Naive B cell (primary cell): ENCODE measurements at places on chromosomes 1 and 21. TPM values are rescaled to one million over a fixed set of nuclear protein-coding genes. Genes with fewer than 3 reads are reported as not detected.

DNA sequence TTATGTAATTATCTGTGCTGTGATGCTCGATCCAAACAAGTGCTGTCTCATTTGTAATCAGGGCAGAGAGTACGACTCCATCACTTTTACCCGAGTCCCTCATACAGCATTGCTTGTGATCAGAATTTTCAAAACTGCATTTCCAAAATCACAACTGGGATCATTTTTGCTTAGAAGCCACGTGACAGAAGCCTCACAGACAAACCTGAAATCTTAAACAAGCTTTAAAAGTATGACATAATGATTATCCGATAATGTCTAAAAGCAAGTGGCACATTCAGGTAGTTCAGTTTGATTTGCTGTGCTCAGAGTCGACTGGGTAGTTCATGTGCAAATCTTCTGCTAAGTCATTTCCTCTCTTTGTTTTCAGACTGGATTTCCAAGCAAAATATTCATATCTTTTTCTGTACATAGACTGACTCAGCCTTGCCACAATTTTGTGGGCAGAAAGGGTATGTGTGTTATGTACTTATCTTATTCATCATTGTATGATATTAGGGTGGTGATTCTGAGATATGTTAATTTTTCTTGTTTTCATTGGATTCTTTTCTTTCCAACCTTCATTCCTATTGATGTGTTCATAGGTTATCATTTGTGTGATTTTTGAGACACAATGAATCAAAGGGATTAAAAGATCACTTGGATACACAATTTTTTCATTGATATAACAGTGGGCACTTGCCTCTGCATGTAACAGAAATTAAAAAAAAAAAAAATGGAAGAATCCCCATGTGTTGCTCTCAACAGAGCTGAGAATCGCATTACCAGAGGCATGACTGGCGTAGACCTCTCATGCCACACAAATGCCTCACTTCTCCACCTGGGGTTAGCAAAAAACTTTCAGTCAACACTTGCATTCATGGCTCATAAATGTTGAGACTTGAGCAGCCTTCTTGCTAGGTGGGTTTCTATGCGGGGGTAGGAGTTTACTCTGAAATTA is 355.7 kb downstream of the LTN1 start:
- no peak for DNase-seq

GRCh38 chr1:47013293-47013692 is 10.2 kb upstream of the CYP4X1 start:
- no peak for DNase-seq

DNA sequence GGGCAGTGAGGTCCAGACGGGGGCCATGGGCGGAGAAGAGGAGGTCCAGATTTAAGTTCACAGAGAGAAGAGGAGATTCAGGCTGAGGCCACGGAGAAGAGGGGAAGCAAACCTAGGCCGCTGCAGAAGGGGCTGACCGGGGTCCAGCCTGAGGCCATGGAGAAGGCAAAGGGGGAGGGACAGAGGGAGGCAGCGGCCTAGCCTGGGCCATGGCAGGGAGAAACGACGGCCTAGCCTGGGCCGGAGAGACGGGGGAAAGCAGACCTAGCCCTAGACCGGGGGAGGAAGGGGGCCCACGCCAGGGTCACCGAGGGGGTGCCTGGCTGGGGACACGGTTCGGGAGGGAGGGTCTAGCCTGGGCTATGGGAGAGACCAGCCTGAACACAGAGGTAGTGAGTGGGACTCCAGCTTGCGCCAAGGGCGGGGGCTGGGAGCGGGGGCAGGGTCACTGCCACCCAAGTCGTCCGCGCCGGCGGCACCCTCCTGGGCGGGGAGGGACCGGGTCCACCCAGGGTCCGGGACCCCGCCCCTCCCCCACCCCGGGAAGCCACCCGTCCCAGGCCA is 459 bp downstream of the CAPZB start:
- no peak for DNase-seq

DNA sequence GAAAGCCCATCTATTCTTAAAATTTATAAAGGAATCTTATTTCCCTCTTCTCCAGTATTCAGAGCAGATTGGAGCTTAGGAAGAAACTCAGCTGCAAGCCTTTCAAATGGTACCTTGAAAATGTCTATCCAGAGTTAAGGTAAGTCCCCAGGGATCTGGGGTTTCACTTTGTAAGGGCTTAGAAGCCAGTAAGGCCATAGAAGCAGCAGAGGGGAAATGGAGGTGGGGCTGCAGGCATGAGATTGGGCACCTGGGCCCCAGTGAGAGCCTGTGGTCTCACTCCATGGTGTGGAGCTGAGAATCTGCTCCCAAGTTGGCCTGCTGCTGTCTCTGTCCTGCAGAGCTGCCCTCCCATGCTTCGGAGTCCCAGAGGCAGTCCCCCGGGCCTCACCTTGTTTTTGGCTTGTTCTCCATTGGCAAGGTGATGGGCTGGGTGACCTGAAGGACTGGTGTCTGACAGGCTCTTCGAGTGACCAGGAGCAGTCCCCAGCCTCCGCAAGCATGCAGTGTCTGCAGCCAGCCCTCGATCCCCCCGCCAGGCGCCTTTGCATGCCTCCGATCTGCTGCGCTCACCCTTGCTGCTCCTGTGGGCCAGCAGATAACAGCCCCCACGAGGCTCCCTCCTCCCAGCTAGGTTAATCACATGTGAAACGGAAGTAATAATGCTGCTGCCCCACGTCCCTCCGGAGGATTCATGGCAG is 163.1 kb downstream of the PGBD5 start:
- DNase-seq = no peak

- DNase-seq = no peak
Observed at GRCh38 chr1:180951186-180951745, 38.6 kb downstream of the KIAA1614 start.

DNA sequence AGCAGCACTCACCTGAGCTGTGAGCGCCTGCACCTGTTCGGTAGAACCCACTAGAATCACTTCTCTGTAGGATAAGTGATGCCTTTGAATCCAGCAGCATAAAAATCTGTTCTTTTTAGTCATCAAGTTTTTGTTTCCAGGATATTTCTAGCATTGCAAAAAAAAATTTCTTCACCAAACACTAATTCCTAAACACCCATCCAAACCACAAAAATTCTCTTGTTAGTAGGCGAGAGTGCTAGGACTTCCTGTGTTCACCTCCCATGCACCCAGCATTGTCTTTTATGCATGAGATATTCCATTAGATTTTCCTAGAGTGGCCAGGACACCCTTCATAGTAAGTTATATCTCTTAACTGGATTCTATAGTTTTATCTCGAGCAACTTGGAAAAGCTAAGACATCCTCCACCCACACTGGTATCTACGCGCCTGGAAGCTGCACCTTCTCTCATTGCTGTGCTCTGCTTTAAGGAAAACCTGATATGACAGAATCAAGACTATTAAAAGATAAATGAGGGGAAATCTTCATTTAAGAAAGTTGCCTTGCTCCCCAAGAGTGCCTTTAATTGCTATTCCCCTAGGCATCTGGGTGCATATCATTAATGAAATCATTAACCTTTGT is 12.3 kb downstream of the SERTAD4 start:
- no peak for DNase-seq

OPRD1 gene
- 0.03 TPM for polyA plus RNA-seq

DRAXIN gene
- polyA plus RNA-seq = 0.09 TPM

GRCh38 chr1:27940297-27940696 is 5.5 kb downstream of the SMPDL3B start:
- DNase-seq = peak; percentile 35

SLC22A15 gene
- polyA plus RNA-seq = 0.53 TPM

- no peak for DNase-seq
Observed at GRCh38 chr1:111604931-111605330, 14.7 kb upstream of the RAP1A start.

DNA sequence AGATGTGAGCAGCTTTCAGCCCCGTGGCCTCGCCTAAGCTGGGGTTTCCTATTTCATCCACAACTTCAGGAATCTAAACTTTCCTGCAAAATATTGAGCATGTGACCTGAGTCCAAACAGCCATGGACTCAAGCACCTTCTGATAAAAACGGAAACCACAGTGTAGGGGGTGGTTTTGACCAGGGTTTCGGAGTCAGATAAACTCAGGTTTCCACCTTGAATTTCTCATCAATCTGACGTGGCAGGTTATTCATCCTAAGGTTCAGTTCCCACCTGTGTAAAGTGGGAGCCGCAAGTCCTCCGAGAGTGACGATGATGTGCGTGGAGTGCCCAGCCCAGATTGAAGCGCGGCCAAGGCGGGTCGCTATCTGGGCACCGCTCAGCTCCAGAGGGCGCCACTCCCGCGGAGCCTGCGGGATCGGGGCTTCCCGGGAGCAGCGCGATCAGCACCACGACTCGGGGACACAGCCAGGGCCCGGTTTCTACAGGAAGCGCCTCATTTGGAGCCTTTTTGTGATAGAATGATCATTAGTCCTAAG is 871 bp upstream of the ETS2 start:
- DNase-seq = no peak

C1orf87 gene
- polyA plus RNA-seq = not detected

DNA sequence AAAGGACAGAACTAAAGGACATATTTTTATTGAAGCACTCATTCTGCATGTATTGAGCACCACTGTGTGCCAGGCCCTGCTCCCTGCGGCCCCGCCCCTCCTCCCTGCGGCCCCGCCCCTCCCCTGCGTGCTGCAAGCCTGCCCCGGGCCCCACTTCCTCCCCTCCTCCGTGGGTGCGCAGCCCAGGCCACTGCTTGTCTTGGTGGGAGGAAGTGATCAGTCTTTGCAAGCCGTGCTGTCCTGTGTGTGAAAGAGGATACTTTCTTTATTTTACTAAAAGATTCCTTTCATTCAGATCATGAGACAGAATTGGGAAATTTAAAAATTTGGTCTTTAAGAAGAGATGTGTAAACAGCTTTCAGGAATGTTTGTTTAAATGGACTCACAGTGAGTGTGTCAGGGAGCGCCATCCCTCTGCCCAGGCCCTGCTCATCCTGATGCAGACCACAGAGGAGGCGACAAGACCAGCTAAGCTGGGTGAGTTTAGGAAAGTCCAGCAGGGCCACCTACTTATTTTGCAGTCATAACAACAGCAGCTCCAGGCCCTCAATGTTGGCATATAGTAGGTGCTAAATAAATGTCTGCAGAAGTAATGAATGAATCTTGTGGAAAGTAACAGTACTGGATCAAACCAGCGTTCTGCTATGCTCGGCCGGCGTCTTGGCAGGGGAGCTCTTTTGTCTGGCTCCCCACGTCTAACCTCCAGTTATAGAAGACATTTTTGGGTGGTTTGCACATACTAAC is 88.3 kb upstream of the SELENON start:
- no peak for DNase-seq

GRCh38 chr1:113818578-113818977 is 6.3 kb upstream of the RSBN1 start:
- no peak for DNase-seq

DNA sequence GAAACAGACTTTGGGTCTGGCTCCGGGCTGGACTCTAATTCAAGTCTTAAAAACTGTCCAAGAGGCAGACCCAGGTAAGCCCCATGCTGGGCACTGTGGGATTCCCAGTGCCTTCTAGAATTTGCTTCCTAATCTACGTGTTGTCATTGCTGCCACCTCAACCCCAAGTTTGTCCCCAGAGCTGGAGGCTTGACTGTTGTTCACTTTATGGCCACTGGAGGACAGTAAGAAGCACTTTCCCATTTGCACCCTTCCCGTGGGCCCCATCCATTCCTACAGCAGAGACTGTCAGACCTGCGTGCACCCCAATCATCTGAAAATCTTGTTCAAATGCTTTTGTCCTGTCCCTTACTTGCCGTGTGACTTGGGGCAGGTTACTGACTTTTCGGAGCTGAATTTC is 29.4 kb upstream of the VASH2 start:
- DNase-seq = no peak

CLCA1 gene
- polyA plus RNA-seq = not detected

GRCh38 chr1:209769971-209770370 is 14.1 kb downstream of the TRAF3IP3 start:
- no peak for DNase-seq

DNA sequence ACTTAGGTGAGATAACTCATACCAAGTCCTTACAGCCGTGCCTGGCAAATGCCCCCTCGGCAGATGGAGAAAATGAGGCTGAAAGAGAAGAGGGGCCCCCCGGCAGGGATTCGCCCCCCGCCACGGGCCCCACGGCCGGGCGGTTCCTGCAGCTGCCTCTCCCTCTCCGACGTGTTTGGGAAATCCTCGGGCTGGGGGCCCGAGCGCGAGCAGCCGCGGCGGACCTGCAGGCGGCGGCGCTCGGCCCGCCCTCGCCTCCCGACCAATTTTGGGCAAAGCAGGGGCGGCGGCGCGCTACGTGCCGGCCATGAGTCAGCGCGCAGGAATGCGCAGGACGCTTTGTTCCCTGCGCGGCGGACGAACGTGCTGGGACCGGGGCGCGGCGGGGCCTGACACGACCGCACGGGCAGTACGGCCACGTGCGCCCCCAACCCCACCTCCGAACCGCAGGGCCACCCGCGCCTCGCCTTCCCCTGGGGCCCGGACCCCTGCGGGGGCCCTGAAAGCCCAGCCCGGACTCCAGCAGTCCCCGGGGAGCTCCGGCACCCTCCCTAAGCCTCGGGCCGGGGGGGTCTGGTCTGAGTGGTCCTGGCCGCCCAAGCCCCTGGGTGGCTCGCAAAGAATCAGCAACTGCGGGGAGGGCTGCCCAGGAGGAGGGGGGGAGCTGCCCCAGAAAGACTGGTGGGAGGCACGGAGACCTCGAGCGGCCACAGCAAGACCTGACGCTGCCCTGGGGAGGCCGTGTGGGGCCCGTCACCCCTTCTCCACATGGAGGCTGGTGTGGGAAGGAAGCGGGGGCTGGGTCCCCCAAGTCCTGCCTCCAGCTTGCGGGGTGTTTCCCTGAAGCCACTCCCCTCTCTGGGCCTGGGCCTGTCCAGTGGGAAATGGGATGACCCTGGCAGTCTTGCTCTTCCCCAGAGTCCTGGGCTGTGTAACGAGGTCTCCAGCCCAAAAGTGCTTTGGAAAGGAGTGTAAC is 11.9 kb upstream of the EDN2 start:
- no peak for DNase-seq

DNA sequence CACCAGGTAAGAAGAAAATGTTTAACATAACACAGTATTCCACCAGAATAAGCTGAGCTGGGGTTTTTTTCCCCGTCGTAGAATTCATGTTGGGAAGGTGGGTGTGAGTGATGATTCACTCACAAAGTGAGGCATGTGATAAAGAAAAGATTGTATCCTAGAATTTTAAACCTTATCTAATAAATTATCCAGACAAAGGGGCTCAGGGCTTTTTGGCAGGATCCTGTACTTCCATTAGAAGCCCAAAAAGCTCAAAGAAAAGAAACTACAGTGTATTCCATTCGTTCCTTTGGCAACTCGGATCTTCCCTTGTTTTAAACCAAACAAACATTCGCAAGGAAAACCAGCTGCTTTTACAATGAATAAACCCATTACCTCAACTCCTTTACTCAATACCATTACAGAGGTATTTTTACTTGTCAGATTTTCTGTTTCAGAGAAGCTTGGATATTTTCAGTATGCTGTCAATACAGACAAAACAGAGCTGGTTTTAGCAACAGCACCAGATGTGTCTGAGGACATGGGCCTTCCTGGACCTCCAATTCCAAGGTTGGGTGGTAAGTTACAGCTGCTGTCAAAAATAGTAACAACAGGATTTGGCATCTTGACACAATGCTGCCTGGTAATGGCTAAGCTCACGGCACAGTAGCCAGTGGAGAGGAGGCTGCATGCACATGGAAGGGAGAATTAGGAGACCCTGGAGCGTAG is 159.9 kb upstream of the RUNX1 start:
- no peak for DNase-seq
